ENCODE measurements at places on chromosomes 7 and 10.
A peak's percentile ranks its signal among the peaks of the same experiment; 100 is the strongest.

- no peak for DNase-seq
These were observed 467 bp downstream of the EXOSC1 start for GRCh38 chr10:97445357-97445721.

DNA sequence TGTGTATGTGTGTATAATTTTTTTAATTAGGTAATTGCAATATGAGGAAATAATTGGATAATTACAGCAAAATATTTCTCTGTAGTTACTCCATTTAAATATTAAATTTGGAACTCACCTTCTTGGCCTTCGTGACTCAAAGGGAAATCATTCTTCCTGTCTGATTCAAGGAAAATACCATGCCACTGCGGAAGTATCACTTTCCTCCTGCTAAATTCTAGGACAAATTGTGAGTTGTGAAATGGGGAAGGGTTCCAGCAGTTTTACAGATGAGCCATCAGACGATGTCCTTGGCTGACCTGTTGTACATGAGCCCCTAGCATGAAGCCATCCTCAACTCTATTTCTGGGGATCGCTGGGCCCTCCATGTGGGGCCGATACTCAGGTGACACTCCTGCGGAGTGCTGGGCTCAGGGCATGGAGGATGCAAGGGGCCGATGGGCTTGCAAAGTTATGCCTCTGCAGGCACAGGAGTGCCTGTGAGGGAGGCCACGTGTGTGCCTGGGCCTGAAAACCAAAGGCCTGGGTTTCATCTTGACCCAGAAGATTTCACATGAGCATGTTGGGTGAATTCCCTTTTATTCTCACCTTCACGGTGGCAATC, 179.6 kb upstream of the TCERG1L start:
- no peak for DNase-seq

DNA sequence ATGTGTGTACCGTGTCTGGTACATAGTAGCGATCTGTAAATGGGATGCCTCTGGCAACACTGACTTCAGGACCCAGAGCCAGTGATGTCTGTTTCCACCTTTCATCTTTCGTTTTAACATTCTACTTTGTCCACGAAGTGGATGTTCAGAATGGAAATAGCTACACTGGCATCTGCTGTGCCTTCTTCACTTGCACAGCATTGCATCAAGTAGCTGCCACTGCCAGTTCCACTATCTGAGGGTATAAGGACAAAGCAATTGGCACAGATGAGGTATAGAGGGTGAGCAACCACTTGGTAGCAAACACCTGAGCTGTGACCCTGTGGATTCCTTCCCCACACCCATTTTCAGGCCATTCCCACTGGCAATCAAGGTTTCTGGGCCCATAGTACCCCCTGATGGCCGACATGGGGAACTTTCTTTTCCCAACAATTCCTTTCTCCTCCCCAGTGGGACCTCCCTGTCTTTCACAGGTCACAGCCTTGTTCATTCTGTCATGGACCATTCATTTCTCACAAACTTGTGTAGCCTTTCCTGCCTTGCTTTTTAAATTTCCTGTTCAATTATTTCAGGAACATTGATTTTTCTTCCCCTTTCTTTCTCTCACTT, 4.0 kb downstream of the ITGA8 start:
- peak; percentile 4 for DNase-seq

- peak; percentile 55 for DNase-seq
These were observed 29.5 kb downstream of the CTNNA3 start for GRCh38 chr10:67666416-67667034.

- peak; percentile 62 for DNase-seq
These were observed at the start of gene ARHGAP22 for GRCh38 chr10:48604991-48605508. Gene ARHGAP22, minus strand, starts transcription at chr10:48605073. Its CDS starts 277 bp downstream, at chr10:48604796.

DNA sequence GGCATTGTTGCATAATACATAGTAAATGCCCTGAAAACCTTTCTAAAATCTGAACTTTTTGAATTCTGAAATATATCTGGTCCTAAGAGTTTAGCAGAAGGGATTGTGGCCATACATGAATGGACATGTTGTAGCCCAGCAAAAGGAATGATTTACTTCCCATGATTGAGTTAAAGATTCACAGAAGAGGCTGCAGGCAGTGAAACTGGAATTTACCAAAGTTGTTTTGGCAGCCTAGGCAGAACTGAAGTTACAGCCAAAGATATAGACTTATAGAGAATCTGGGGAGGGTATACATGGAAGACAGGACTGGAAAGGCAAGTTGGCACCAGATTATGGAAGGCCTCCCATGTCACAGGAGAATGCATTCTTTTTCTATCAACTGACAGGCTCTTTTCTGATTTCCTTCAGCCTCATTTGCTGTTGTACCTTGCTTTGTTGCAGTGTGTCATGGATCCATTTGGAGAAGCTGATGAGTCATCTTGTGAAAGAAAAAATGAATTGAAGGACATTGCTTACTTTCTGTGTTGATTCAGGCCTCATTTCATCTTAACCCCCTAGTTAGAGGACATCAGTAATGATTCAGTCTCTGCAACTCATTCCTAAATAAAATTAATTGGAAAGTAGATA, 356.2 kb upstream of the LRGUK start:
- DNase-seq: peak; percentile 90

DNA sequence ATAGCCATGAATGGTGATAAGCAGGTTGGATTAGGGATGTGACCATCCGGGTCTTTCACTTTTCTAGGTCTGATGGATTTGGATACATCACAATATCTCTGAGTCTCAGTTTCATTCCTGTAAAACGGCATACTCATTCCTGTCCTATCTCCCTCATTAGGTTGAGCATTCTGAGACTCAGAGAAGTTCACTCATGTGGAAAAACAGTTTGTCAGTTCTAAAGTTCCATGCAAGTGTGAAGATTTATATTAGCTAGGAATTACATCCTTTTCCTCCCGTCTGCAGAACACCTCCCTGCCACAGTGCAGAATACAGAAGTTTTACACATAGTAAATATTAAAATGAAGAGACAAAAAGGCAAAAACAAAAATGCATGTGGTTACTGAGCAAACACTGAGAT, 94.2 kb upstream of the SLC25A13 start:
- no peak for DNase-seq

DNA sequence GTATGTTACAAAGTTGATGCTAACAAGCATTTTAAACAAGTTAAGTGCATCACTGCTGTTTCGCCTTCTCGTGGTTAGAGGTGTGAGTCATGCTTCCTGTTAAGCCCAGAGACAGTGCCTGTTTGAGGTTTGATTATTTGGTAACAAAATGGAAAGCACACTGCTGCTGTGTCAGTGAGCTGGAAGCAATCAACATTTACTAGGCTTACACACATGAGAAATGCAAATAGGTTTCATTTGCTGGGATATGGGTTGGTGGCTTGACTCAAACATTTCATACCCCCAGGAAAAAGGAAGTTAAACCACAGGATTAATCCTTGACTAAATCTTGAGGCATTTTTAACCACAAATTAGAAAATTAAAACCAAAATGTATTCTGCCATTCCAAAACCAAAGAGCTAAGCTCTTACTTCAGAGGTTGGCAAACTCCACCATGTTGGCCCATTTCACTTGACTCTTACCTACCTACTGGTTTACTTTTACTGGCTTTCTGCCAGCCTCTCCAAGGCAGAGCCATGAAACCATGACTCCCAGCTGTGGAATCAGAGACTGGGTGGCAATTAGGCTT, 139.2 kb downstream of the ETV1 start:
- peak; percentile 87 for DNase-seq

DNA sequence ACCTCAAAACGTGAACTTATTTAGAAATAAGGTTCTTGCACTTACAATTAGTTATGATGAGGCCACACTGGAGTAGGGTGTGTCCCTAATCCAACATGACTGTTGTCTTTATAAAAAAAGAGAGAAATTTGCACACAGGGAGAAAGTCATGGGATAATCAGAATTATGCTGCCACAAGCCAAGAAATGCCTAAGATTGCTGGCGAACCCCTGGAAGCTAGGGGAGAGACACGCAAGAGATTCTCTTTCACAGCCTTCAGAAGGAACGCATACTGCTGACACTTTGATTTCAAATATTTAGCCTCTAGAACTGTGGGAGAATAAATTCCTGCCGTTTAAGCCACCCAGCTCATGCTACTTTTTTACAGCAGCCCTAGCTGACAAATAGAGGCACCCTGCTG, 138.3 kb downstream of the CCDC71L start:
- DNase-seq: no peak

GRCh38 chr10:60260321-60260720, 129.4 kb downstream of the ANK3 start:
- no peak for DNase-seq

DNA sequence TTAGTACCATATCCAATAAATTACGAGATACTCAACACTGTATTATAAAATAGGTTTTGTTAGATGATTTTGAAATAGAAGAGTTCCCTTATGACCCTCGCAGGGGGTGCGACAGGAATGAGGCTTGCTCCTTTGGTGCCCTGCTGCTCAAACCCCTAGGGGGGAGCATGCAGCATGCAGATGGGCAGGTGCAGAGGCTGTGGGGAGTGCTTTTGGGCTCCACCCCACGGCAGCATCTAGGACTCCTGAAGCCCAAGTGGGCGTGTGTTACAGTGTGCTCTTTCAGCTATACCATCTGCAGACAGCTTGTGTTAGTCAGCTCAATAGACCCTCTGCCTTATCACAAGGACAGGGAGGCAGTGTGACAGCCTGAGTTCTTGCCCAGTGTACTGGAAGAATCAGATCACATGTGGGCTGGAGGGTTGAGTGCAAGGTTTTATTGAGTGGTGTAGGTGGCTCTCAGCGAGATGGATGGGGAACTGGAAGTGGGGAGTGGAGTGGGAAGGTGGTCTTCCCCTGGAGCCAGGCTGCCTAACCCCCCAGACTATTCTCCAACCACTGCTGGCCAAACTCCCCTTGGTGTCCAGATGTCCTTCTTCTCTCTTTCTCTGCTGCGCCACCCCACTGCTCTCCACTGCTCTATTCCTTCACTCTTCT, 3.1 kb upstream of the MRC1 start:
- no peak for DNase-seq

GRCh38 chr10:128896116-128896795, 570.8 kb upstream of the MGMT start:
- no peak for DNase-seq

DNA sequence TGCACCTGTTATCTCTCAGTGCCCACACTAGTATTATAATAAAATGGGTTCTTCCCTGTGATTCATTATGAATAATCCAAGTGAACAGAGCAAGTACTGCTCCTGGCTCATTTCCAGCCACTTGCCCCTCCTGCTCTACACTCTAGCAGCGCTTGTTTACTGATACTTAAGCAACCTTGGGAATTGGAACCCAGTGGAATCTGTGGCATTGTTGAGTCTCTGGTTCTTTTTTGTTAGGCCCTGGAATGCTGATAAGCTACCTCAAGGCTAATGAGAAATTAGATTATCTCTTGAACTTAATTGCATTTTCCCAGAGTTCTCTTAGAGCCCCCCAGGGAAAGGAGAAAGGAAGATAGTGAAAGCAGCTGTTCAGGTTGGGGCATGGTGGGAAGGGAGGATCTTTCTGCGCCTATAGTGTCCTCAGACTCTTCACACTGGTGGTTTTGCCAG, 34.0 kb downstream of the PRKAR2B start:
- DNase-seq: peak; percentile 69

DNA sequence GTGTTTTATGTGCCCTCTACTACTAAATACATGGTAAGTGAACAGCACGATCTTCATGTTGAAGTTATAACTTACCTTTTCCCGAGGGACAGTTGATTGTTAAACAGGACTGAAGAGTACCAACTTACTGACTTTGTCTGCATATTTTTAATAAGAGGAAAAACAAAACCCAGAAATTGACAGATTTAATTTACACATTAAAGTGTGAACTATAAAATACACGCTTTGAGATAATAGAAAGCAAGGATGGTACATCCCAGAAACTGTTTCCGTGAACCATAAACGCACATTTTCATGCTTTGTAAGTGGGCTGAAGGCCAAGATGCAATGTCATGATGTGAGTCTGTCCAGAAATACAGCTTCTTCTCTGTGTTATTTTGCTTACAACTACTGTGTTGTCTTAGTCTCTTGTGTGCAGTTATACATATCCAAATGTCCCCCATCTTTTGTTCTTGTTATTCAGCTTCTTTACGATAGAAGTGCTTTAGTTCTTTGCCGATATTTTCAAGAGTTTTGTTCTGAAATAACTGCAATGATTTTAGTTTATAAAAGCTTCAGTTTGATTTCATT, 190.1 kb downstream of the MLLT10 start:
- DNase-seq: peak; percentile 12

GRCh38 chr10:55078121-55078520, 277.1 kb upstream of the PCDH15 start:
- DNase-seq: no peak

DNA sequence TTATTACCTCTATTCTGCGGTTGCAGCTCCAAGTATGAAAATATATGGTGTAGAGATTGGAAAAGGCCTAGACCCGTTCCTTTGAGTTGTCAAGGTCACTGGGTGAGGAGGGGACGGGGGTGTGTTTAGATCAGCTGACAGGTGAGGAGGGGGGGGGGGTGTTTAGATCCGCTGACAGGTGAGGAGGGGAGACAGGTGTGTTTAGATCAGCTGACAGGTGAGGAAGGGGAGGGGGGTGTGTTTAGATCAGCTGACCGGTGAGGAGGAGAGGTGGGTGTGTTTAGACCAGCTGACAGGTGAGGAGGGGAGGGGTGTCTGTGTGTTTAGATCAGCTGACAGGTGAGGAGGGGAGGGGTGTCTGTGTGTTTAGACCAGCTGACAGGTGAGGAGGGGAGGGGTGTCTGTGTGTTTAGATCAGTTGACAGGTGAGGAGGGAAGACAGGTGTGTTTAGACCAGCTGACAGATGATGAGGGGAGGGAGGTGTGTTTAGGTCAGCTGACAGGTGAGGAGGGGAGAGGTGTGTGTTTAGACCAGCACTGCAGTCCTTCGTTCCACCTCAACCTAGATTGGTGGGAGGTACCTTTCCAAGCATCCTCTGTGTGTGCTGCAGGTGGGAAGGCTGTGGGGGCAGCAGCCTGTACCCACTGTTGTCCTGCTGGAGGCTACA, 655.0 kb upstream of the ADARB2 start:
- DNase-seq: peak; percentile 26

GRCh38 chr10:58578366-58578765, 65.7 kb downstream of the BICC1 start:
- no peak for DNase-seq

GRCh38 chr10:131635564-131636015, 265.2 kb upstream of the PPP2R2D start:
- peak; percentile 9 for DNase-seq

DNA sequence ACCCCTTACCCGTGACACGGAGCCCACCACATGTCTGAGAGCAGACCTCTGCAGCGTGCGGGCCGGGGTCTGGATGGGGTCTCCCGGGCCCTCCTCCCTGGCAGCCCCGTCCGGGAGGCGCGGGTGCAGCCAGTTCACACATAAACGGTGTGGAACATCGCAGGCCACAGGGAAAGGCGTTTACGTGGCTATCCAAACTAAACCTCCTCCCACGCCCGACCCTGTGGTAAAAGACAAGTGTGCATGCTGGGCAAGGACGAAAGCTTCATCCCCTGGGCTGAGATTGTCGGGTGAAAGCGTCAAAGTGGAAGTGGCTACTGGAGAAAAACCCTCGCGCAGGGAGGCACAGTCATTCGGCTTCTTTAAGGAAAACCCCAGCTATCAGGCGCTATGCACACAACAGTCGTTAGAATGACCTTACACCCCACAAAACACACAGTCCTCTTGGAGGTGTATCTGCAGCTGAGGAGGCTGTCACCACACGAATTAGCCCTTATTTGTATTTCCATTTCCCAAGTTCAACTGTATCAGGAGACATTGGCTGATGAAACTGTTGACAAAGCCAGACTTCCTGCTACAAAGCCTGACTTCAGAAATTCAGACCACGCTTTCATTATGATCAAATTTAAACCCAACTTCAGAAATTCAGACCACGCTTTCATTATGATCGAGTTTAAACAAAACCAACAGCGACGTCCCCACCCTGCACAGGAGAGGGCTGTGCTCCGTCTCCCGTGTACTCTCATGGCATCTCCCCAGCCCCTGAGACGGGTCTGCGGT, 15.3 kb downstream of the GPER1 start:
- no peak for DNase-seq
